CD4-positive, alpha-beta T cell treated with Interleukin-6 for 4 hours (primary cell): ENCODE measurements at places on chromosomes 5 and 9.

DNA sequence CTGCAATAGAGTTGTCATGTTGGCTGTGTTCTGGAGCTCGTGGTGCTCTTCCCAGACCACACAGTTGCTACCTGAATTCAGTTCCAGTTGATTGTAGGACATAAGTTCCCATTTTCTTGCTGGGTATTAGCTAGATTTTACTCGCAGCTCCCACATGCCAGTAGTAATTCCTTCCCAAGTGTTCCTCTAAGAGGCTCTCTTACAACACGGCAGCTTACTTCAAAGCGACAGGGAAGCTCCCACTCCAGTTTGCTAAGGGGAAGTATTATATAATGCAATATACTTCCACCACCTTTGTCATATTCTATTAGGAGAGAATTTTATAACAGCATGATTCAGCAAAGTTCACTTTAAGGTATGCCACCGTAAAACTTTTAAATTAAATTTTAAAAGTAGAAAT, 623.0 kb downstream of the SLCO4C1 start:
- DNase-seq, result no peak

DNA sequence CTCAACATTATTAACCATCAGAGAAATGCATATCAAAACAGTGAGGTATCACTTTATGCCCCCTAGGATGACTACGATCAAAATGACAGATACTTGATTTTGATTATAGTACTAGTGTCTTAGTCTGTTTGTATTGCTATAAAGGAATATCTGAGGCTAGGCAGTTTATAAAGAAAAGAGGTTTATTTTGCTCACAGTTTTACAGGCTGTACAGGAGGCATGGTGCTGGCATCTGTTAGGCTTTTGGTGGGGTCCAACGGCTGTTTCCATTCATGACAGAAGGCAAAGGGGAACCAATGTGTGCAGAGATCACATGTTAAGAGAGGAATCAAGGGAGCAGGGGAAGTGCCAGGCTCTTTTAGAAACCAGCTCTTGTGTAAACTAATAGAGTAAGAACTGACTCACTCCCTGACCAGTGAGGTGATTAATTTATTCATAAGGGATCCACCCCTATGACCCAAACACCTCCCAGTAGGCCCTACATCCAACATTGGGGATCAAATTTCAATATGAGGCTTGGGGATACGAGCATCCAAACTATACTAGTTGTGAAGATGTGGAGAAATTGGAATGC, 16.0 kb upstream of the AFF4 start:
- DNase-seq, result no peak

DNA sequence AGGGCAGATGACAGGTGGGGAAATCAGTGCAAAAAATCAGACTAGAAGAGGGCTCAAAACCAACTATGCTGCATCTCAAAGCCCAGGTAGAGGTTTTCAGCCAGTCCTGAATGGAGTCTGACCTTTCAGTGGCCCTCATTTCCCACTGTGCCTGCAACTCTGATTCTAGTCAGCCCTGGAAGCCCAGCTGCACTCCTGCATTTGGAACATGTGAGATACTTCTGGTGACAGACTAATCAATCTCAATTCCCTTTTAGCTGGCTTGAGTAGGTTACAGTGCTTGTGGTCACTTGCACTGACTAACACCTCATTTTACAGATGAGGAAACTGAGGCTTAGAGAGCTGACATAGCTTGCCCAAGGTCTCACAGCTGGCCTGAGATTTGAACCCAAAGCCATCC, 7.9 kb upstream of the ACSL6 start:
- DNase-seq, result no peak

GRCh38 chr5:59728356-59728755, 165.2 kb downstream of the PDE4D start:
- no peak for DNase-seq

DNA sequence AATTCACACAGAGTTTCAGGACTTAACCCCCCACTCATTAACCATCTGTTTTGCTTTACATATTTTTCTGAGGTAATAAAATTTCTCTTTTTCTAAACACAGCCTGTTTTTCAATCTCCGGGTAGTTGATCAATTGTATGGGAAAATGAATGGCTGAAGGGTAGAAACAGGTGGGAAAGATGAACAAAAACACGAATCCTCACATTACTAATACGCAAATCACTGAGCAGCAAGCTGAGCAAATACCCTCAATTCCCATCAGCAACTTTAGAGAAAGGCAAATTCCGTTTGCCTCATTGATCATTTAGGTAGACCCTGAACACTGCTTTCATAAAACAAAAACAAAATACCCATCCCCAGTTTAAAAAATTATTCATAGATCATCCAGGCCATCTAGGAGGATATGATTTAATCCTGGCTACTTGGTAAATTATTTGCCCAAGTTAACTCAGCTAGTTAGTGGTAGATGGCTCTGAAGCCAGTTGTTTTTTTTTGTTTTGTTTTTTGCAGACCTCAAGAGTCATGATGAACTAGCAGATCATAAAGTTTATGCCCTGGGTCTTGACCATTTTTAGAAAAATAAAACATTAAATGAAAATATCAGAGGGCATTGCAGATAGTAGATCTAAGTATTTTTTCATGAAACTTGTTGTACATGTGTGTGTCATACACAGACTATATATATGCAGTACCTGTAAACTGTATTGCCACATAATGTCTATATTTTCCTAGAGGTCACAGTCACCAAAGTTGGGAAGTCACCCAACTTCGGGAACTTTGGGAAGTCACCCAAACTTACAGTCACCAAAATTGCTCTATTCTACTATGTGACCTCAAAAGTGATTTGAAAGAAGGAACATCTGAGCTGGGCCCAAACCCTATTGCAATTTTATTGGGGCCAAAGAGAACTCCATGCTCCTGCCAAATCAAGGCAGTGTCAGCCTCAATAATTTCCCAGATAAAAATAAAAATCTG, 1.6 kb upstream of the CD274 start:
- DNase-seq, result no peak

- DNase-seq, result no peak
Measured at GRCh38 chr5:45334939-45335338, 361.2 kb downstream of the HCN1 start.
